ENCODE measurements at places on chromosomes 5 and 9.

DNA sequence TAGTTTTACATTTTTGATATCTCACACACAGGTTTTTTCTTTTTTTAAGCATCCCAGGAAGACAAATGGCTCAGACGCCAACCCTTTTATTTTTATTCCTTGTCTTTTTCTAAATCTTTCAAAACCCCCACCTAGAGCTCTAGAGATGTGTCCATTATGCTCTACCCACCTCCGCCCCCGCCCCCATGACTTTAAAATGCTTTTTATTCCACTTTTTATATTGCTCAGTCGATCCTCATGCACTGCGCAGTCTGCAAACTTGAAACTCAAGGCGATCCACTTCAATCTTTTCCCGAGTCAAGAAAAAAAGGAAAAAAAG, 411 bp upstream of the MAT2B start:
- no peak for DNase-seq

DNA sequence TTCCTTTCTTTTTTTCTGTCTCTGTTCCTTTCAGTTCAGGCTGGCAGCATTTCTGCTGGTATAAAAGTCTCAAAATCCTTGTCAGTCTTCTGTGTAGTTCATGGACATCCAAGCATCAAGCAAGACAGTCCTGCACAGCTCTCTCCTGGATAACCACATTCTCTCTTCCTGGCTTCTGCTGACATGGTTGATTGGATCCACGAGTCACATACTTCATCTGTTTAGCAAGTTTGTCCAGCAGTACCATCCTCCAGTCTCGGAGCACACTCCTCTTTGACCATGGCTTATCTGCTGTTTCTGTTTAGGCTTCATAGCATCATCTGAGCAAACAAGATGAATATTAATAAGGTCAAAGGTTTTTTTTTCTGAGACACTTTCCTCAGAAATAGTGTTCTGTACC, 220.8 kb downstream of the KDM4C start:
- no peak for DNase-seq

- no peak for DNase-seq
Observed at GRCh38 chr5:55896663-55897062, 45.5 kb downstream of the IL31RA start.

DNA sequence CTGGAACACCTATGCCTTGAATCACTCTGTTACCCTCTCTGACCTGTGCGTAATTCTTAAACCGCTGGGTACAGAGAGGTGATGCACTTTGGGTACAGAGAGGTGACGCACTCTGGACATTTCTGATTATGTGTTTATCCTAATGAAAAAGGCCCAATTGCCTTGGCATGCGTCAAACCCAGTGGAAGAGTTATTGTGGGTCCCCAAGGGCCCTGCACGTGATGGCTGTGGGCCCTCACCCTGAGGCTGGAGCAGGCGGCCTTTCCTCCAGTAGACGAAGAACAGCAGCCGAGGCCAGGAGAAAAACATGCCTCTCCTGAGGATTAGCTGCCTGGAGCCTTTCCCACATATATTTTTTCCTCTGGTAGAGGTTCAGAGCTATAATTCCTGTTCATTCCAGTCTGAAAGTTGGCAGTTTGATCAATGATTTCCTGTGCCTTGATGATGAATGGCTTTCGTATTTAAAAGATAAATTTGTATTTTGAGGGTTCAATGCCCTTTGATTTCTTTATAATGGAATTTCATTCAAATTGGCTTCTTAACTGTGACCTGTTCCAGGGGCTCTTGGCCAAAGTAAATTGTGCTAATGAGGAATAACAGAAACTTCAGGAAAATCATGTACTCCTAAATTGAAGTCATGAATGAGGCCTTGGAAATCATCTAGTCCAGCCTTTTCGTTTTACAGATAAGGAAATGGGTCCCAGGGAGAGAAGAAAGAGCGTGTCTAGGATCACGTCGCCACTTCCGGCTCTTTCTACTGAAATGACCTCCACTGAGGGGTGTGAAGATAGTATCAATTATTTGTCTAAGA, 22.8 kb downstream of the ACER2 start:
- no peak for DNase-seq

GRCh38 chr5:99349787-99350186, 421.0 kb upstream of the CHD1 start:
- DNase-seq, result no peak

GRCh38 chr5:13816126-13816525, 128.4 kb downstream of the DNAH5 start:
- no peak for DNase-seq

Data from DMS 273 treated with DMSO at 0.1 percent for 48 hours (cell line).